ENCODE measurements at places on chromosomes 1 and 21.

DNA sequence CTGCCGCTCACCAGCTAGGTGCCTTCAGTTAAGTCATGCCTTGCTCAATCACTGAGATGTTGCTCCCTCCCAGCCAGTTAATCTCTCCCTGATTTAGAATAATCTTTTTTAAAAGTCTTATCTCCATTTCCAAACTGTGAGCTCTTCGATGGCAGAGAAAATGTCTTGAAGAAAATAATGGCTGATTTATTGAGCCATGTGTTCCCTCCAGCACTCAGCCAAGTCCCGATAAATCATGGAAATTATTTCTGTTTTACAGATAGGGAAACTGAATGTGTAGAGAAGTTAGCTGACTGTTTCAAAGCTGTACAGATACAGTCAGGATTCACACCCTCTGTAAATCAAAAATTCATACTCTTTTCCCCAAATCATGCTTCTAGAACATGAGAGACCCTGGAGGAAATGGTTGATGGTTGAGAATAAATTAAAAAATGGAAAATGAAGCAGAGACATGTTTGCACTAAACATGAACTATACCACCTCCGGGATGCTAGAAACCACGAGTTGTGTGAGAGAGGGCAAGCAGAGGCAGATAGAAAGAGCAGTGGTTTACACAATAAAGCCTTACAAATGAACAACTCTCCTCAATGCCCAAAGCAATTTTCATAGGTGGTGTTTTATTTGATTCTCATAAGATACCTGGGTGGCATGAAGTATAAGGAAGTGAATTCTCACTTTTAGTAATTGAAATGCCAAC is 376.4 kb downstream of the PLPP3 start:
- H3K36me3 ChIP-seq: no peaks in the 10 kb centered on the region
- no peak overlapping the region for H3K27ac ChIP-seq
- no peaks in the 10 kb centered on the region for H3K4me1 ChIP-seq
- no peak overlapping the region for H3K4me3 ChIP-seq
- H3K27me3 ChIP-seq: no peaks in the 10 kb centered on the region

DNA sequence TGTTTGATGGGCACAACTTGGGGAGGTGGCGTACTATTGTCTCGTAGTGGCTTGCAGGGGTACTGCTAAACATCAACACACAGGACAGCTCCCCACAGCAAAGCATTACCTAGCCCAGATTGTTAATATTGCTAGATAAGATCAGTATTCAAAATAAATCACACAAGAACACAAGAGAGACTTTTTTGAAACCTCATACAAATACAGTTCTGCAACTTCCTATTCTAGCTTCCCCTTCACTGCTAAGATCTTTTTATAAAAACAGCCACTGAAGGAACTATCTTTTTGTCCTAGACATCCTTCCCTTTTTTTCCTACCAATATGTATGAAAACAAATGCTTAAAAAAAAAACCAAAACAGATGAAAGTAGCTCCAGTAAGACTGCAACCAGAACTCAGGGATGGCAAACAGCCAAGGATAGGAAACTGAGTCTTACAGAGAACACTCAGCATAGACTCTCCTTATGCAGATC is 137.8 kb upstream of the KRTAP19-8 start:
- DNase-seq: no peak
- peaks cover 14% of the 10 kb centered on the region for H3K4me1 ChIP-seq
- no peaks in the 10 kb centered on the region for H3K36me3 ChIP-seq
- H3K4me3 ChIP-seq: no peak overlapping the region

DNA sequence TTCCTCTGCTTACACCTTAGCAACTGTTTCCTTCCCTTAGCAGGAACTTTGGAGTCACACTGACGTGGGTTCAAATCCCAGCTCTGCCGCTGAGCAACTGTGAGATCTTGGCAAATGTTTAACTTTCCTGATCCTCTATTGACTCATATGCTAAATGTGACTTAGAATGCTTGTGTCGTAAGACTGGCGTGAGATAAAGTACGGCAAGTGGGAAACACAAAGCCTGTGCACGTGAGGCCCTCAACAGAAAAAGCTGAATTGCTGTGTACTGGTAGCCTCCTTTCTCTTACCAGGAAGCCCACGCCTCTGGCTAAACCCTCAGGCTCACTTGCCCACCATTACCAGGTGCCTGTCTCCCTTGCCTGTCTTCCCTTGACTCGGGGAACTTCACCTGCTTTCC is 135.4 kb upstream of the TNR start:
- no peak overlapping the region for H3K27ac ChIP-seq
- H3K4me3 ChIP-seq: no peak overlapping the region
- no peaks in the 10 kb centered on the region for H3K4me1 ChIP-seq
- no peaks in the 10 kb centered on the region for H3K27me3 ChIP-seq

DNA sequence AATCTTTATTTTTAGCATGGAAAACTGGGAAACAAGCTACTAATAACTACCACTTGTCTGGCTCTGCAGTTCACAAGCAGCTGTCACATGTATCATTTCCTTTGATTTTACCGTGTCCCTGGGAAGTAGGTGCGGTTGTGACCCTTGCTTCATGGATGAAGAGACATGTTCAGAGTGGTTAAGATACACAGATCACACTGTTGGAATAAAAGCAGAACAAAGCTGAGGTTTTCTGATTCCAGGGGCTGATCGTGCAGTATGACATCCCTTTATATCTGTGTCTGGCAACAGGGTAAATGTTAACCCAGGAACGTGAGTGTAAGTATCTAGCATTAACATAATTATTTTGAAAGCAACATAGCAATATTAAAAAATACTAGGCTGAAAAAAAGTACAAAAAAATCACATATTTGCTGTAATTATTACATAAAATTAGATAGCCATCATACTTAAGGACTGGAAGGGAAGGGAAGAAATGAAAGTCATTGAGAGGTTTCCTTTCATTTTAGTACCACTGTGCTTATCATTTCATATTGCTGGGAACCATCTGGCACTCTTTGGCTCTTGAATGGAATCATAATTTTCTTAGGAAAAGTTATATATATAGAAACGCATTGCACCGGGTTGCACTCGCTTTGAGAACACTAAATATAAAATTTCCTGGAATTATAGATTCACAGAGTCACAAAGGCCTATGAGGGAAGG is 62.8 kb upstream of the PAXBP1 start:
- no peaks in the 10 kb centered on the region for H3K27me3 ChIP-seq
- no peak overlapping the region for H3K27ac ChIP-seq
- no peak overlapping the region for H3K4me3 ChIP-seq

DNA sequence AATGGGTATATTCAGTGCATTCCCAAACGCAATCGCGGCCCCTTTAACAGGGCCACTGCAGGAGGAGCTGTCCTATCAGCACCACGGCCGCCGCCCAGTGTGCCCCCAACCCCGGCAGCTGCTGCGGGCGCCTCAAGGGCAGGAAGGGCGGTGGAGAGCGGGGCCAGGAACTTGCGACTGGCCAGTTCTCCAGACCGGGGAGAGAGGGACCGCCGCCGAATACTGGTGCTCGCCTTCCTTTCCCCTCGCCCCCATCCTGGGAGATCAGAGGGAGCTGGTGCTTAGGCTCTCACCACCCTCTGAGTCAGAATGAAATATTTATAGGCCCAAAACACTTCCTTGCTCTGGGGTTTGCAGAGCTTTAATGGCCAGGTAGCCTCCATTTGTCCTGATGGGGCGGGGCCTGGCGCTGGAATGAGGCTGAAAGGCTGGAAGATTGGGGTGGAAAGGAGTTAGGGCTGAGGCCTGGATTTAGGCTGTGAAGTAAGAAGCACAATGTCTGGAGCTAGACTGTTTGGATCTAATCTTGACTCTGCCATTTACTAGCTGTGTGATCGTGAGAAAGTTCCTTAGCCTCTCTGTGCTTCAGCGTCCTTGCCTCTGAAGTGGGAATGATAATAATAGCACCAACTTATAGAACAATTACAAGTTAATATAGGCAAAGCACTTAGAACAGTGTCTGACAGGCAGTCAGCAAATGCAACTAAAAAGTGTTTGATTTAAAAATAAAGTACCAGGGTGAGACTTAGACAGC is 75.5 kb downstream of the NAV1 start:
- H3K4me3 ChIP-seq: no peak overlapping the region
- DNase-seq: peak; percentile 58
- H3K4me1 ChIP-seq: peaks cover 6% of the 10 kb centered on the region
- H3K27ac ChIP-seq: no peak overlapping the region
- H3K36me3 ChIP-seq: no peaks in the 10 kb centered on the region
- no peaks in the 10 kb centered on the region for H3K27me3 ChIP-seq

- peak; percentile 90 for DNase-seq
- H3K27me3 ChIP-seq: no peaks in the 10 kb centered on the region
- no peaks in the 10 kb centered on the region for H3K36me3 ChIP-seq
- peak overlapping the region; percentile 98 for H3K27ac ChIP-seq
Observed at GRCh38 chr1:81799939-81800694, 617 bp upstream of the ADGRL2 start.

GRCh38 chr1:32998064-32998463 is 33.5 kb upstream of the RNF19B start:
- H3K4me3 ChIP-seq: no peak overlapping the region
- peaks cover 2% of the 10 kb centered on the region for H3K4me1 ChIP-seq
- H3K27ac ChIP-seq: no peak overlapping the region
- H3K27me3 ChIP-seq: no peaks in the 10 kb centered on the region
- no peak for DNase-seq

DNA sequence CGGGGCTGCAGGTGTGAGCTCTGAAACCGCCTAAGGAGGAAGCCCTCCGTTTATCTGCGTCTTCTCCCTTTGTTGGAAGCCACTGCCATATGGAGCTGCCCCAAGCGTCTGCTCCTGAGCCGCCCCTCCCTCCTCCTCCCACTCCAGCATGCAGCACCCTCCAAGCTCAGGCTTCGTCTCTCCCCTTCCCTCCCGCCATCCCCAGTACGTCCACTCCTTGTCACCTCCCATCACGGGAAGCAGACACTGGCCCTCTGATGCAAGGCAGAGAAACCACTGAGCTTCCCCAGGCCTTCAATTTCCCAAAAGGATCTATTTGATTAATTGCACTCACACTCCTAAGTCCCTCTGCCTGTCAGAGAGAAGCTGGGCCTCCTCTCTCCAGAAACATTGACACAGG is 52.5 kb downstream of the NFASC start:
- H3K36me3 ChIP-seq: no peaks in the 10 kb centered on the region
- H3K4me3 ChIP-seq: no peak overlapping the region
- H3K27me3 ChIP-seq: no peaks in the 10 kb centered on the region

- no peaks in the 10 kb centered on the region for H3K36me3 ChIP-seq
- H3K4me3 ChIP-seq: no peak within 1 kb of the TSS
- no peaks in the 10 kb centered on the region for H3K27me3 ChIP-seq
- DNase-seq: no peak
- H3K4me1 ChIP-seq: no peaks in the 10 kb centered on the region
- H3K27ac ChIP-seq: no peak within 1 kb of the TSS
Observed at GRCh38 chr21:38256599-38257302, at the start of gene KCNJ15. Gene KCNJ15 (plus strand): TSS chr21:38256991. CDS start chr21:38299262, 42,271 bp downstream.

DNA sequence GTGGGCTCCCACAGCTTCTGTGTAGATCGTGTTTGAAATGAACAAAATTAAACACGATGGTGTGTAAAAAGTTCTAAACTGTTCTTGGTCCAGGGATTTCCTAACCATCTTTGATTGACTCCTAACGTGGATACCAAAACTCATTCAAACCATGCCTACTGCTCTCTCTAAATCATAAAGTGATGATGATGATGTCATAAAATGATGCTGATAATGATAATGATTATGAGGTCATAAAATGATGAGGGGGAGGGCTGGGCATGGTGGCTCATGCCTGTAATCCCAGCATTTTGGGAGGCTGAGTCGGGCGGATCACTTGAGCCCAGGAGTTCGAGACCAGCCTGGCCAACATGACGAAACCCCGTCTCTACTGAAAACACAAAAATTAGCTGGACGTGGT is 133.3 kb upstream of the COA6 start:
- H3K36me3 ChIP-seq: no peaks in the 10 kb centered on the region
- no peak overlapping the region for H3K27ac ChIP-seq
- H3K4me3 ChIP-seq: no peak overlapping the region

DNA sequence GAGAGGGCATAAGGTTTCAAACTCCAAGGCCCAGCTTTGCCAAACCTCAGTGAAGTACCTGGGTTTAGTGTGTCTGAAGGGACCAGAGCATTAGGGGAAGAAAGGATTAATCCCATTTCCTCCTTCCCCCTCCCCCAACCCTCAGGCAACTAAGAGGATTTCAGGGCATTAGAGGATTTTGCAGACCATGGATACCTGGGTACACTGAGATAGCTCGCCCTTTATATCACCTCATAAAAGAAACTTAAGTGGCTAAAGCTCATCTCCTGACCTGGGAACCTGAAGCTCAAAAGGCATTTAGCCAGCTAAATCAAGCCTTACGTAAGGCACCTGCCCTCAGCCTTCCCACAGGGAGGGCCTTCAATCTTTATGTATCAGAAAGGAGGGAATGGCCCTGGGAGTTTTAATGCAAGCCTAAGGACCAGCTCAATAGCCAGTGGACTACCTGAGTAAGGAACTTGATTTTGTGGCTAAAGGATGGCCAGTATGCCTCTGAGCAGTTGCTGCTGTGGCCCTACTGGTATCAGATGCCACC is 26.4 kb upstream of the SMYD3 start:
- no peaks in the 10 kb centered on the region for H3K4me1 ChIP-seq
- no peaks in the 10 kb centered on the region for H3K27me3 ChIP-seq
- no peak overlapping the region for H3K27ac ChIP-seq
- H3K4me3 ChIP-seq: no peak overlapping the region
- no peaks in the 10 kb centered on the region for H3K36me3 ChIP-seq

DNA sequence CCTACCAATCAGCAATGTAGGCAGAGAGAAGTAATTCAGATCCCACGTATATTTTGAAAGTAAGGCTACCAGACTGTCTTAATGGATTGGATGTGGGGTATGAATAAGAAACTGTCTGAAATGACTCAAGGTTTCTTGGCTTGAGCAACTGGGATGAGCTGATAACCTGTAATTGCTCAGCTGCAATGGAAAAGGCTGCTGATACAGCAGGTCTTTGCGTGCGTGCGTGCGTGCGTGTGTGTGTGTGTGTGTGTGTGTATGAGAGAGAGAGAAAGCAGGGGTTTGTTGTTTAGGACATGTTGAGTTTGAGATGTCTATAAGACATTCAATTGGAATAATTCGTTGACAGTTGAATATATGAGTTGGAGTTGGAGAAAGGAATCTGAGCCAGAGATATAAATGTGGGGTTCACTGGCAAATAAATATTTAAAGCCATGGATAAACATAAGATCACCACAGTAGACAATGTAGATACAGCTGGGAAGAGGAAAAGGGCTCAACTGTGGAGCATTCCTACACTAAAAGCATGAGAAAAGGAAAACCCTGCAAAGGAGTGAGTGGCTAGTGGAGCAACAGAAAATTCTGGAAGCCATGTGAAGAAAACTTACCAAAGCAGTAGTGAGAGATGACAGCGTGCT is 72.9 kb downstream of the UCHL5 start:
- no peaks in the 10 kb centered on the region for H3K27me3 ChIP-seq
- no peak overlapping the region for H3K4me3 ChIP-seq
- H3K27ac ChIP-seq: no peak overlapping the region

DNA sequence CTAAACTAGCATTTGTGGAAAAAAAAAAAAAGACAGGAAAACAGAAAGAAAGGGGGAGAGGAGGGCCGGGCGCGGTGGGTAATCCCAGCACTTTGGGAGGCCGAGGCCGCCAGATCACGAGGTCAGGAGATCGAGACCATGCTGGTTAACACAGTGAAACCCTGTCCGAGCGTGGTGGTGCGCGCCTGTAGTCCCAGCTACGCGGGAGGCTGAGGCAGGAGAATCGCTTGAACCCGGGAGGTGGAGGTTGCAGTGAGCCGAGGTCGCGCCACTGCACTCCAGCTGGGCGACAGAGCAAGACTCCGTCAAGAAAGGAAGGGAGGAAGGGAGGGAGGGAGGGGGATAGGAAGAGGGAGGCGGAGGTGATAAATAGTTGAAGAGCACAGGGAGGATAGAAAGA is 54.7 kb downstream of the LBR start:
- no peak overlapping the region for H3K27ac ChIP-seq
- H3K36me3 ChIP-seq: no peaks in the 10 kb centered on the region
- no peak for DNase-seq
- H3K27me3 ChIP-seq: no peaks in the 10 kb centered on the region
- H3K4me3 ChIP-seq: no peak overlapping the region

- H3K27ac ChIP-seq: no peak overlapping the region
- no peaks in the 10 kb centered on the region for H3K36me3 ChIP-seq
- H3K27me3 ChIP-seq: no peaks in the 10 kb centered on the region
- no peak for DNase-seq
- no peak overlapping the region for H3K4me3 ChIP-seq
Observed at GRCh38 chr1:24385160-24385940, 28.2 kb downstream of the STPG1 start.
